ENCODE measurements at places on chromosomes 5 and 9.

DNA sequence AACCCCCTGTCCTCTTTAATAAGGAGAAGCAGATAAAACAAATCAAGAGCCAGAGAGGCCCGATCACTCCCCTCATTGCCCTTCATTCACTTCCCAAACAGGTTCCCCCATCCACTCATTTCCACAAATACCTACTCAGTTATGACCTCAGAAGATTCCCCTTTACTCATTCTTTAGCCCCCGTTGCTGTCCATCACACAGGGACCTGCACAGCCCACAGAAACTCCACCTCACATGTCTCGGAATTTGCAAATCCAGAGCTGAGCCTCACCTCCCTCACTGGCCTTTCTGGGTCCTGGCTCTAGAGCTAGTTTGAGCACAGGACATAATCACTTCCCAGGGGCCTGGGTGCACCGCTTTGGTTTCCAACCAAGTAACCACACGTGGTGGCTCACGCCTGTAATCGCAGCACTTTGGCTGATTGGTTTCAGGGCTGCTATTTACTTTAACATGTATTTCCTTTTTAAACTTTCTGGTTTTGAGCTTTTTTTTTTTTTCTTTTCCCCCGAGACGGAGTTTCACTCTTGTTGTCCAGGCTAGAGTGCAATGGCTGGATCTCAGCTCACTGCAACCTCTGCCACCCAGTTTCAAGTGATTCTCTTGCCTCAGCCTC, 17.8 kb downstream of the ATP6V0E1 start:
- DNase-seq, result no peak

- DNase-seq, result no peak
Measured at GRCh38 chr5:2688586-2688985, 62.9 kb downstream of the IRX2 start.

DNA sequence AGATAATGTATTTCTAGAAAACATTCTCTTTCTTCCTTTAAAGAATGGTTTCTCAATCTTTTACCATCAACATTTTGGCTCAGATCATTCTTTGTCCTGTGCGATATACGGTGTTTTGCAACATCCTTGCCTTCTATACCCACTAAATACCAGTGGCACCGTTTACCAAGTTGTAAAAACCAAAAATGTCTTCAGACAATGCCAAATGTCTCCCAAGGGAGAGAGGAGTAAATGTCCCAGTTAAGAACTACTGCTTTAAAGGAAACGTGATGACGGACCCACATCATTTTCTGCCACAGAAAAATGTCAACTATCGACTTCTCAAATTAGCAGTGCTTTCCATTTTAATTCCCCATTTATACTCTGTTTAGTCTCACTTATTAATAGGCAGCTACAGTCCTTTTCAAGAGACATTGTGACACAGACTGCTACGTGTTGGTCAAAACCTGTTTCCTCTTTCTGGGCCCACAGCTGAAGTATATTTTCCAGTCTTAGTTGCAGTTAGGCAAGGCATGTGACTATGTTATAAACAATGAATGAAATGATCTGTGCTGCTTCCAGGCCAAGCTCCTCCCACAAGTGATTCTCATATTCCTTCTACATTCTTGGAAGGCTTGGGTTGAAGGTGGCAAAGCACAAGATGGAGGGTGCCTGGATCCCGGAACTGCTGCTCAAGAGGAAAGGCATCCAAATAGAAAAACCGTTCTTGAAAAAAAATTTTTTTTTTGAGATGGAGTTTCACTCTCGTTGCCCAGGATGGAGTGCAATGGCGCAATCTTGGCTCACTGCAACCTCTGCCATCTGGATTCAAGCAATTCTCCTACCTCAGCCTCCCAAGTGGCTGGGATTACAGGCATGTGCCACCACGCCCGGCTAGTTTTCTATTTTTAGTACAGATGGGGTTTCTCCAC, 8.8 kb downstream of the PRXL2C start:
- no peak for DNase-seq

GRCh38 chr5:93273176-93273575, 307.8 kb downstream of the NR2F1-AS1 start:
- no peak for DNase-seq

GRCh38 chr9:126678989-126679388, 65.3 kb downstream of the LMX1B start:
- DNase-seq, result peak; percentile 14

DNA sequence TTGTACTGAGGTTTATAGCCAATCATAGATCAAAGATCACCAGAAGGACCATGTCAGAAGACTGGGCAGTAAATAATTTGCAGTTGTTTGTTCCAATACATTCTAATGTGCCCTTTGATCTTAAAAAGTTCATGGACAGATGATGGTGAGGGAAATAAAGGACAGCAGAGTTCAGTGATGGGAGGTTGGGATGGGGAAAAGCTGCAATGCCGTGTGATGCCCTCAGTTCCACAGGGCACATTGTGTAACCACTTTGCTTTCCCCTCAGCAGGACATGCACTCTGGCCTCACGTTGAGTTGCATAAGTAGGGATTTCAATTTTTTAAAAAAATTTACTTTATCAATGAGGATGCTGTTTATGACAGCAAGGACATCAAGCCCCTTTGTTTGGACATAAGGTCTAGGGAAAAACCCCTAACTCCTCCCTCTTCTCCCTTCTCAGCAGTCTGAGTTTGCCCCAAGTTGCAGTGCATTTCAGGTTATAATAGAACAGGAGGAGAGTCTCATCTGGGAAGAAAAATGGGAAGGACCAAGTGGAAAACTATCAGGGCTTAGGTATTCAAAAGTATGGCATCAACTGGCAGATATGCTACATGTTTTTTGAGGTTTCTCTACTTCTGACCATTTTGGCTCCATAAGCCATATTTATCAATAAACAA, 83.1 kb upstream of the TMED7 start:
- no peak for DNase-seq

GRCh38 chr9:36550135-36550534, 22.6 kb upstream of the MELK start:
- no peak for DNase-seq

DNA sequence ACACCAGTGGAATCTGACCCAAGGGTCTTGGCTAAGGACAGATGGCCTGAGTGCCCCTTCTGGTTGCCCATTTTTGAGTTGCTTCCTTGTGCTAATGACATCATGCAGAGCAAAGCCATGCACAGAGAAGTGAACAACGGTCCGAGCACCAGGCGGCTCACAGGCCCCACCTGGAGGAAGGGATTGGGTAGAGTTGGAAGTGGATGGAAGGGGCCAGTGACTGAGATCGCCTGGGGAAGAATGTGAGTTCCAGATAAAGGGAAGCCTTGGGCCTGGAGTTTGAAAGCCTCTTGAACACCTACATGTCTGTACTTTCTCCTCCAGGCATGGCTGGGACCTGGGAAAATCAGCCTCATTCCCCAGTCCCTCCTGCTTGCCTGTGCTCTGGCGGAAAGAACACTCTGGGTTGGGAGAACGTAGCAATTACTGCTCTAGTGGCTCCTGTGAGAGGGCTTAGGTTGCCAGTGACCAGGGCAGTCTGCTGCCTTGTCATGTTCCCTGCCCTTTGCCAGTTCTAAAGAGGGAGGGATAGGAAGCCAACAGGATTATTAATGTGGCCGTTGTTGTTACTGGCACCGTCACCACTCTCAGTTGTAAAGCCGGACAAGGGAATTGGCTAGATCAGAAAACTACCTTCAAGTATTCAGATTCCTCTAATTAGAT, 62.5 kb upstream of the PTPN3 start:
- no peak for DNase-seq

DNA sequence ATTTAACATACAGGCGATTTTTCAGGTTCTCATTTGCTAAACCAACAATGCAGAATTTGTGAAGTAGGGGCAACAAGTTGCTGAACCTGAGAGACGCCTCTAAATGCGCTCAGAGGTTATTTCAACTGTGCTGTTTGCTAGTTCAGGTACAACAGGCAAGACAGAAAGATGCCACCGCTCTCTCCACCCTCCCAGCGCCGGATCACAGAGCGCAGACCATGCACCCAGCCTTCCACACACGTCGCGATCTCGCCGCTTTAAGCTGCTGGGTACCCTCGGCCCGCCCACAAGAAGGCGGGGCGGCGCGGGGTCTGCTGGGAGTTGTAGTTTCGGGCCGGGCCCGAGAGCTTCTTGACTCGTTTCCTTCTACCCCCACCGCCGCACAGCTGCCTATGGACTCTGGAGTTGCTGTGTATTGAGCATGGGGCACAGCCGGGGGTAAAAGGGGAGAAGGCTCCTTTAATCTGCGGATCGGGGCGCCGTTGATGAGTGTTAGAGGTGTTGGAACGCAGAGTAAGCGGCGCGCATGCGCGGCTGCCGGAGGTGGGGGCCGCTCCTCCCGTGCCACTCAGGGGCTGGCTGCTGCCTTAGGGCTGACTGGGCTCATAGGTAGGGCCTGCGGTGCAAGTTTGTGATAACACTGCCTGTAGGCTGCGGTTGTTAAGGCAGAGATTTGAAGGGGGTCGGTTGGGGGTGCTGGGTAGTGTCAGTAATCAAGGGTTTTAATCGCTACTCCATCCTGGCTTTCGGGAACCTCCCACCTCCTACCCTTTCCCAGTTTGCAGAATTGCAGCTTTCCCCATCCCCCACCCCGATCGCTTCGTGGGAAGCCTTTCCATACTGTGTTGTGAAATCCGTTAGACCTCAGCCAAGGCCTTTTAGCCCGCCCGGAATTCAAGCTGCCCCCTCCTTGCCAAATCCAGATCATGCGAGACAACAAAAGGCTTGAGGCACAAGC, 40.3 kb upstream of the ABCA1 start:
- DNase-seq, result peak; percentile 83

DNA sequence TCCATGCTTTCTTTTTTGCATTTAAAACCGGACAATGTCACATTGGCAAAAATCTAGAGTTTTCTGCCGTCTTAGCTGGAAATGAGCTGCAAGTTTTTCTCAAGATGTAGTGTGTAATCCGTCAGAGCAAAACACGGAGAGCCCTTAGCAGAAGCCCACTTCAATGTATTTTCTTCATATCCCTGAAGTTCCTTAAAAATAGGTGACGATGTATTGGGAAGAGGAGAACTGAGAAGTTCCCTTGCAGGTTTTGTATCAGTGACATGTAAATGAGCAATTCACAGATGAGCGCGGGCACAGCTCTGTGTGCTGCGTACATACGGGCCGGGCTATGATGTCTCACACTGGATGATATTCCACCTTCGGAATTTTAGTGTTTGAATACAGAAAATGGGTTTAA, 14.8 kb upstream of the CLPTM1L start:
- DNase-seq, result no peak

GRCh38 chr9:35905051-35905781, 786 bp upstream of the HRCT1 start:
- DNase-seq, result no peak

GRCh38 chr9:100554935-100555401, 22.9 kb upstream of the CAVIN4 start:
- DNase-seq, result no peak
